ENCODE measurements at places on chromosomes 5 and 9.

DNA sequence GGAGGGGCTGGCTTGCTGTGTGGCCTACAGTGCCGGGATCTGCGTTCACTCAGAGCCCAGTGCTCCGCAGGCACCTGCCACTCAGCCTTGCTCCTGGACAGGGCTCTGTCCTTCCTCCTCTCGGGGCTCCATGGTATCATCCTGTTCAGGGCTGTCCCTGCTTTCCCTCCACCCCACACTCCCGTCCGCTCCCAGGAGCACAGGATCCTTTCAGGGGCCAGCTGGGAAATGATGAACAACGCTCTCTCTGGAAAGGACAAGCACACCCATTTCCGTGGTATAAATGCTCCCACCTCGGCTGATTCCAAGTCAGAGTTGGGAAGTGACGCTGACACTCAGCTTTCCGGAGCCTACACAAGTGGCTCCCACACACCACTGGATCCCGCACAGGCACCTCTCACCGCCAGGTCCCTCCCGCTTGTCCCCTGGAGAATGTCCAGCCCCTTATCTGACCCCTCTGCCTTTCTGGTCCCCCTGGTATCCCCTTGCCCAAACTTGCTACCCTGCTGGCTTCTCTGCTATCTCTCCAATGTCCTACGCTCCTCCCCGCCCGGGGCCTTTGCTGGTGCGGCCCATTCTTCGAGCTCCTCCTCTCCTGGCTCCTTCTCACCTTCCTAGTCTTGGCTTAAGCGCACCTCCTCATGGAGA lies 21.3 kb downstream of the HMCN2 start:
- no peak for DNase-seq

DNA sequence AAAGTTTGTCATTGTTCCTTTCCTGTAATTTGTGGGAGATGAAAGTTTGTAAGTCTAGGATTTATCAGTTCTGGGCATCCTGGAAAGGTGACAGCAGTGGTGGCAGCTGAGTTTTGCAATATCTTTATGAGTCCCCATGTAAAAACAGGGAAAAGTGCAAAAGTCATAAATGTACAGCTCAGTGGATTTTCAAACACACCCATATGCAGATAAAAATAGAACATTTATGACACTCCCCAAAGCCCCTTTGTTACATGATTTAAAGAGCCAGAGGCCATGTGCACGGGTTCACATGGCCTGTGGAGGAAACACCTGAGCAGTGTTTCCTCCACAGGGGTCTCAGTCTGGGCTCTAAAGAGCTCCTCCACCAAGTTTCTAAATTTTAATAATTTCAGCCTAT lies 6.3 kb downstream of the TMEM38B start:
- DNase-seq, result no peak

- DNase-seq, result no peak
Observed at GRCh38 chr9:79089054-79089560, 482.7 kb upstream of the TLE4 start.

DNA sequence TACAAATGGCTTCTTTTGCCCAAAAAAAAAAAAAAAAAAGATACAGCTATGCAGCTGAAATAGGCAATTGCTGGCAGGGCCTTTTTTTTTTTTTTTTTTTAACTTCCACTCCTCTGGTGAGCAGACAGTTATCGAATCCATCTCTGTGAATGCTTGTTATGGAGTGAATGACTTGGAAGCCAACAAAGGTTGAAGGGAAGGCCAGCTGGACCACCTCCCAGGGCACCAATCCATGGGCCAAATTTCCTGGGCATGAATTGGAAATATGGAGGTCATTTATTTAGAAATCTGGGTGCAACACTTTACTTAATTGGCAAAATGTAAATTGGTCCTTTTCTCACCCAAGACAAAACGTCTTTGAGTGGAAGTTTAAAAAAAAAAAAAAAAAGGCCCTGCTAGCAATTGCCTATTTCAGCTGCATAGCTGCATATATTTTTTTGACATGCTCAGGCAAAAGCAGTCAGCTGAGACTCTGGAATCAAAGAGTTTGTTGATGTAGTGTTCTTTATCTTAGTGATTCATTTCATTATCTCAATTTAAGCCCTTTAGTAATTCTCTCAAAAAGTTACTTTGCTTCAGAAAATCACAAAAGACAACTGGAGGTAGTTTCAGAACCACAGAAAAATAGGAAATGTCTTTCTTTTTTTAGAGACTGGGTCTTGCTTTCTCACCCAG lies 392.2 kb upstream of the KLF4 start:
- DNase-seq, result no peak

GRCh38 chr5:137606401-137606800 lies 107.3 kb upstream of the SPOCK1 start:
- no peak for DNase-seq

- no peak for DNase-seq
Observed at GRCh38 chr5:179233909-179234562, 111.2 kb downstream of the ADAMTS2 start.

DNA sequence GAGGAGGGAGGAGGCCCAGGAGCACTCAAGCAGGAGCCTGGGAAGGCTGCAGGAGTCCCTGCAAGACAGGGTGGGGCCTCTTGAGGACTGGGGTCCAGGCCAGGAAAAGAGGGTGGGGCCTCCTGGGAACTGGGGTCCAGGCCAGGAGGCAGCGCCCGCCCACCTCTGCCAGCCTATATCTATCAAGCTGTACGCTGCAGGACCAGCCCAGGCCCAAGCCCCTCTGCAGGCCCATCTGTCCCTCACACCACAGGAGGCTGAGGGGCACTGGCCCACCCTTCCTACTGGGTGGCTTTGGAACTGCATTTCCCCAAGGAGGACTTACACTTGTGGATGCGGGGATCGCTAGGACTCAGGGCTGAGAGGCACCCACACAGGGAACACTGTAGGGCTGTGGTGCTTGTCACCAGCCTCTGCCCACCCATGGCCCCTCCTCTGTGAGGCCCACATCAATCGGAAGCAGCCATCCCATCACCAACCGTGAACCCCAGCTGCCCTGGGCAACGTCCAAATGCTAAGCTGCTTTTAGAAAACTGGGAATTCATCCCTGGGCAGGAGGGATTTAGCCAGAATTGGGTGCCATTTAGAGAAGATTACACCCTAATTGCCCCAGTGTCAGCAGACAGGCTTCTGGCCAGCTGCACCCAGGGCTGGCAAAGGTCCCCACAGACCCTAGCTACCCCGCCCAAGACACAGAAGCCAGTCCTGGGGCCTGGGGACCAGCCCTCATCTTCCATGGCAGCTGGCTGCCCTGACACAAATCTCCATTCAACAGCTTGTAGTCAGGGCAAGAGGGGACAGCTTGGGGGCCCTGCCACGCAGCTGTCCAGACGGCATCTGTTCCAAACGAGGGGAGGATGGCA lies 15.3 kb downstream of the BICD2 start:
- no peak for DNase-seq

- DNase-seq, result no peak
Observed at GRCh38 chr5:146007989-146008388, 71.6 kb downstream of the SH3RF2 start.

DNA sequence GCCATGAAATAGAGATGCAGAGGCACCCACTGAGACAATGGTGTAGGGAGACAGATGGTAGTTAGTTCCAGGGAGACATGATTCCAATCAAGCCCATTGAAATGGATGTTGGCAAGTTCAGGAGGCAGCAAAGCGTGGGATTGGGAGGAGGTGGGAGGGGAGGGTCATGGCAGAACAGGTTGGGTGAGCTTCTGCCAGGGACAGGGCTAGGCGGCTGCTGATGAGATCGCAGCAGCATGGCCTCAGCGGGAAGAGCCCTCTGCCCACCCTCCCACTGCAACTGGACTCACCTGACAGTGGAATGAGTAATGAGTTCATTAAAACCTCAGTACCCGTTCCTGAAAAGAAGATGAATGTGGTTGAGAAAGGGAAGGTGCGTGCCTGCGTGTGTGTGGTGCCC lies 418.2 kb downstream of the CDK5RAP2 start:
- no peak for DNase-seq

DNA sequence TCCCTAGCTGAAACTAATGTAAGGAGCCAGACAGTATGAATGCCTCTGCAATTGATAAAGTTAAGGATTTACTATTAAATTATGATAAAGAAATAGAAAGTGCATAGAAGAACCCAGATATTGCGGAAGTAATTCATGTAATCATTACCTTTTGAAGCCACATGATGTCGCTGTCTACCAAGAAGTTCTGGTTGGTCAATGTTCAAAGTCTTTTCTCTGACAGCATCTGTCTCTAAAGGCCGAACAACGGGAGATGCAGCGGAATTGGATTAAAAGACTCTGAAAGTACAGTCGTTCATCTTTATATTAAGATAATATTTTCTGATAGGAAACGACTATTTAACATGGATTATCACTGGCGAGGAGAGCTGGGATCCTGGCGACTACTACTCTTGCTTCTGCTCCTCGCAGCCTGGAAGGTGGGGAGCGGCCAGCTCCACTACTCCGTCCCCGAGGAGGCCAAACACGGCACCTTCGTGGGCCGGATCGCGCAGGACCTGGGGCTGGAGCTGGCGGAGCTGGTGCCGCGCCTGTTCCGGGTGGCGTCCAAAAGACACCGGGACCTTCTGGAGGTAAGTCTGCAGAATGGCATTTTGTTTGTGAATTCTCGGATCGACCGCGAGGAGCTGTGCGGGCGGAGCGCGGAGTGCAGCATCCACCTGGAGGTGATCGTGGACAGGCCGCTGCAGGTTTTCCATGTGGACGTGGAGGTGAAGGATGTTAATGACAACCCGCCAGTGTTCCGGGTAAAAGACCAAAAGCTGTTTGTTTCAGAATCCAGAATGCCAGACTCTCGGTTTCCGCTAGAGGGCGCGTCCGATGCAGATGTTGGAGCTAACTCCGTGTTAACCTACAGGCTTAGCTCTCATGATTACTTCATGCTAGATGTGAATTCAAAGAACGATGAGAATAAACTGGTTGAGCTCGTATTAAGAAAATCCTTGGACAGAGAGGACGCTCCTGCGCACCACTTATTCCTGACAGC lies at the start of gene PCDHA8:
PCDHA8 (plus strand) TSS at position 210 of the 985 bp plus-strand sequence; CDS start at position 345, 135 bp downstream.
- DNase-seq, result peak; percentile 23

GRCh38 chr9:86487838-86488233 lies 133.6 kb upstream of the TUT7 start:
- no peak for DNase-seq

GRCh38 chr5:67147760-67148159 lies 48.8 kb downstream of the CD180 start:
- DNase-seq, result no peak

DNA sequence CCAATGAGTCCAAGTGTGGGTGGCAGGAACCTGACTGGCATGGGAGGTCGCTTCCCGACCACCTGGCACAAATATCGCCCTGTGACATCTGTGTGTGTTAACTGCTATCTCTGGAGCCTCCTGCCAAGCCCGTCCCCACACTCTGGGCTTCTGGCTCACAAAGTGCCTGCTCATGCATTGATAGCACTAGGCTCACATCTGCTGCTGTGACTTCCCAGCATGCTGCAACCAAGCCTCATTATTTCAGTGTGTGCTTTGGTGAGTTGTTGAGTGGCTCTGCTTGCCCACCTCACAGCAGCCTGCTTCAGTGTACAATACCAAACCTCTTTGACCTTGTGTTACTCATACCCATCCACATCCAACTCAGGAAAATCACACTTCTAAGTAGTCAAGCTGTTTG lies 139.8 kb downstream of the APBA1 start:
- DNase-seq, result no peak

DNA sequence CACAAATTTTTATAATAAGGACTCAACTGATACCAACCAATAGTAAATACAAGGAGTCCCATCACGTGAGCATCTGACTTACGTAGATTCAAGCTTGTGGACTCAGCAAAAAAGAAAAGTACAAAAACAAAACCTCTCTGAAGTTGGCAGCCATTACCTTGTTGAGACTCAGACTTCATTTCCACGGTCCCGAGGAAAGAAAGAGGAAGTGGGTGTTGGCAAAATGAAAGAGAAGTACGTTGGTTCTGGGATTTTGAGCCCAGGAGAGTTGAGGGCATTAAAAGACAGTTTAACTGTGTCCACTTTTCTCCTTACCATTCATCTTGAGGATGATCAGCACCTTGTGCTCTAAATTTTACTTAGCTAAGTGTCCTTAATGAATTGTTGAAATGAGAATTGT lies 26.7 kb downstream of the NCBP1 start:
- no peak for DNase-seq

- no peak for DNase-seq
Observed at GRCh38 chr5:40904994-40905306, 4.3 kb upstream of the C7 start.

DNA sequence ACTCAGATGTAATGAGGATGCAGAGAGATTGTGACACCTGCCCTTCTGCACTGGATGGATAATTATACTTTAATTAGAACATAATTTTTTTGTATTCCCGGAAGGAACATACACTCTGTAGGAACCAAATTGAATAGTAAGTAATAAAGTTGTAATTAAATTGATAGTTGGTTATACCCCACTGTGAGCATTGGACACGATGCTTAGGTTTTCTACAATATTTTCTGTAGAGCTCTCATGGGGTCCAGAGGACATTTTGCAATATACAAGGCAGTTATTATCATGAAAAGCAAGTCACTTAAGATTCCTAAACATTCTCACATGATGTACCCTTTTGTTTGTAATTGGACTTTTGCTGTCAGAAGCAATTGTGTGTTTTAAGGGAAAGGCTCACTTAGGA lies 63.4 kb downstream of the DIRAS2 start:
- no peak for DNase-seq

DNA sequence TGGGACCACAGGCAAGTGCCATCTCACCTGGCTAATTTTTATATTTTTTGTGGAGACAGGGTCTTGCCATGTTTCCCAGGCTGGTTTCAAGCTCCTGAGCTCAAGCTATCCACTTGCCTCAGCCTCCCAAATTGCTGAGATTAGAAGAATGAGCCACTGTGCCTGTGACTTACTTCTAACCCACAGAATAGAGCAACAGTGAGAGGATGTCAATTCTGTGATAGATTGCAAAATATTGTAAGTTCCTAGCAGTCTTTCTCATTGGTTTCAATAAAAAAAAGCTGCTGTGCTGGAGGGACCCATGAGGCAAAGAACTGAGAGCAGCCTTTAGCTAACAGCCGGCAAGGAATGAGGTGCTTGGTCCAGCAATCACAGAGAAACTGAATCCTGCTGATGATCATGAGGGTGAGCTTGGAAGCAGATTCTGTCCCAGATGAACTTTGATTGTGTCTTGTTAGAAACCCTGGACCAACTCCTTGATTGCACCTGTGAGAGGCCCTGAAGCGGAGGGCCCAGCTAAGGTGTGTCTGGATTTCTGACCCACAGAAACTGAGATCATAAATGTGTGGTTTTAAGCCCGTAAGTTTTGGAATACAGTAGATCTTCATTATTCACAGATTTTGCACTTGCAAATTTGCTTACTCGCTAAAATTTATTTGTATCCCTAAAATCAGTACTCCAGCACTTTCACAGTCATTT lies 149.7 kb downstream of the GCNT1 start:
- DNase-seq, result no peak

- DNase-seq, result no peak
Observed at GRCh38 chr9:89657765-89658164, 53.0 kb downstream of the GADD45G start.

Data from H54 (cell line).